ENCODE measurements at places on chromosomes 1 and 21.
A peak's percentile ranks its signal among the peaks of the same experiment; 100 is the strongest.

DNA sequence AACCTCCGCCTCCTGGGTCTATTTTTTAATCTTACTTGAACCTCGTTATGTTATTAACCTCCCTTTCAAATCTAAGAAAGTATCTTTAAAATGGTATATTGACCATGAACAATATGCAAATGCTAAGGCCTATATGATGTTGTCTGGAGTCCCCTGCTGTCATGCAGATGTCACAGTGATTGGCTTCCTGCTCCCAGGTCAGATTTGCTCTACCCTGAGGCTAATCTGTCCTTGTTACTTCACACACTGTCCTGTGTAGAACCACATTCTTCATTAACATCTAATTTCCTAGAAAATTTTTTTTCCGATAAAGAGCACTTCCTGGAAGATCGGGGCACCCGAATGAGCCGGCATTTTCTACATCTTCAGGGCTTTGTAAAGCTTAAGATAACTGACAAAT lies 306.6 kb downstream of the MRPL39 start:
- no peak for DNase-seq

DNA sequence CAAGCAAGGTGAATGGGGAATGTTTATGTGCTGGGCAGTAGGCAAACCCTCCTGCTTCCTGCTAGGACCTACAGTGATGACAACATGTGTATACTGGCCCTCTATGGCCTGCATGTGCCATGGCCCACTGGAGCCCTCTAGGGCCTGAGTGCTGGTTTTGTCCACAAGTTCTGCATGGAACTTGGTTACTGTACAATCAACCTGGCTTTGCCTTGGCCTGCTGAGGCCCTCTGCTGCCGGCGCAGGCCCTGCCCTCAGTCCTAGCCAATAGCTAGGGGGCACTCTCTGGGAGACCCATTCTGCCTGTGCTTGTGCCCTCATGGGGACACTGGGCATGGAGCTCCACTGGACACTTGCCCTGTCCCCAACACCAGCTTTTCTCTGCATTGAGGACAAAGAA lies 138.6 kb upstream of the NGF start:
- DNase-seq, result peak; percentile 52

GRCh38 chr1:114024049-114024448 lies 44.8 kb downstream of the OLFML3 start:
- peak; percentile 80 for DNase-seq

- DNase-seq, result peak; percentile 46
Observed at GRCh38 chr21:26451081-26451740, 121.9 kb downstream of the CYYR1 start.

DNA sequence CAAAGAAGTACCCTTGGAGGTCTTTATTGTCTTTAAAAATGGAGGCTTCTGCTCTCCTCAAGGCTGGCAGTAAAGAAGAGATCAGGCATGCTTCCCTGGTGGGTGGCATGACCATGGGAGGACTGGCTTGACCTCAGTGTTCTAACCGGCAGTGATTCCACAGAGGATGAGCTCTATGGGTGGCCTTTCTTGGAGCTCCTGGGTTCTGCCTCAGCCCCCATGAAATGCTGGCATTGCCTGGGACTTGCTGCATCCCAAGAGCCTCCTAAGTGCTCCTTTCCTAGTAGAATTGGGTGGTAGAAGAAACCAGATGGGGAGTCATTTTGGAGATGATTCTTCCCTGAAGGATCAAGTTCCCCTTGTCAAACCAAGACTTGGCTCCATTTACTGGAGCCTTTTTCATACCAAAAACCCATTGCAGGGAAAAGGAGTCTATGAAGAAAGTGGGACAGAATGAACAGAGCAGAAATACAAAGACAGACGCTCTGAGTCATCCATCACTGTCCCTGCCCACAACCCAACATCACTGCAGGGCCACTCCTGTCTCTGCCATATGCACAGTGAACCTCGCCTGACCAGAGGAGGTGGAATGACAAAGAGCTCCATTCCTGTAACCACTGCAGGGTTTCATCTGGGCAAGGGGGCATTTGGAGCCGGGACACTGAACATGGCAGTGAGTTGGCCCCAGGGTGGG lies 42.4 kb downstream of the RIMS3 start:
- no peak for DNase-seq

GRCh38 chr1:25109531-25109951 lies 122.8 kb downstream of the SYF2 start:
- DNase-seq, result no peak

GRCh38 chr1:93910305-93910704 lies 1.1 kb upstream of the GCLM start:
- DNase-seq, result no peak

DNA sequence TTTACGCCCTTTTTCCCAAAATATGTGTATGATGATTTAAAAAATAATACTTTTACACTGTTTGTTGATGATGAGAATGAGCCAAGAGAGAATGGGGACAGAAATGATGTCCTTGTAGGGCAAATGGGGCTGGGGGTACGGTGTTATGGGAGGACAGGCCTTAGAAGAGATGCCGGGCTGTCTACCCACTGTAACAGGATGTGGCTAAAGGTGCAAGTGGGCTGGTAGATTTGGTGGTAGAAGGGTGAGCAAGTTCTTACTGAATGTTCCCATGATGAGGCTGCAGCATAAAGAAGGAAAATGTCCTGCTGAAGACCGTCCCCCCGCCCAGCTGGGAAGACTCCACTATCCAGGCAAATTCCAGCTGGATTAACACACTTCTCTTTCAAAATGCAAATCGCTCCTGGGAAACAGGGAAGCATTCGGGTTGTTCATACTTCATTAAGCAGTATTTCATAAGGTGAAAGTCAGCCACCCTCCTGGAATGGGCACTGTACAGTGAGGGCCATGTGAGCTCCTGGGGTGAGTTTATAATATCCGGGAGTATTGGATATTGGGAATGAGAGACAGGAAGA lies 14.0 kb downstream of the GPA33 start:
- DNase-seq, result no peak

DNA sequence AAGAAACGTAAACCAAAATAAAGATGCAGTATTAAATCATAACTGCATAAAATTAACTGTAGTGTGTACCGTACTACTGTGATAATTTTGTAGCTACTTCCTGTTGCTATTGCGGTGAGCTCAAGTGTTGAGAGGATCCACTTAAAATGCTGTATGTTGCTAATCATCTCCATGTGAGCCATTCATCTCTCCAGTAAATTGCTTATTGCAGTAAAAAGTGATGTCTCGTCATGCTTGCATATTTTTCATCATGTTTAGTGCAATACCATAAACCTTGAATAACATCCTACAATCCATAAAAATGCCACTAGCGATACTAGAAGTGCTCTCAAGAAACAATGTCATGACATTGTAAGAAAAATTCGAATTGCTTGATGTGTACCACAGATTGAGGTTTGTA lies 66.3 kb downstream of the RAVER2 start:
- peak; percentile 15 for DNase-seq

DNA sequence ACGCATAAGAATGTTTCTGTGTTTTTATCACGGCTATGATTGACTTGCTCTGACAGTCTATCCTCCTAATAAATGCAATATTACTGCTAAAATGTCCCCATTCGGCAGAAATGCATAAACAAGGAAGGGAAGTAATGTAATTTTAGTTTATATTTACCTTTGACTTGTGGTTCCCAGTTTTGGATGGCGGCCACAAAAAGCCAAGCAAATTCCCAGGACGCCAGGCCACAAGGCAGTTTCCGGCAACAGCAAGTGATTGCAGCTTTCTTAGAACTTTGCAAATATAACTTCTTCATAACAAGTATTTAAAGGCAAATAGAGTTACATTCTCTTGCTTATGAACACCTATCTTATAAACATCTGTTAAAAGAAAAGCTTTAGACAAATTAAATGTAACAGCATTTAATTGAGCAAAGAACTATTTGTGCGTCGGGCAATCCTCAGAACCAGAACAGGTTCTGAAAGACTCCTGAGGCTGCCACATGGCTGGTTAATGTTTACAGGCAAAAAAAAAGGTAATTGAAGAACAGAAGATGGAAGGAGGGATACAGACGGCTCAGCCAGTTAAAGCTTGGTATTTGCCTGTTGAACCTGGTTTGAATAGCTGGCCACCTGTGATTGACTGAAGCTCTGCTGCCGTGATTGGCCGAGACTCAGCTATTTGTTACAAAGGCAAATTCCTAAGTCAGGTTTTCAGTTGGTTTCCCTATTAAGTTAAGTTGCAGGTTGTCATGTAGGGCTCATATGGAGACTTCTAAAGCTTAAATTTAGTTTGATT lies 80.8 kb downstream of the C21orf91 start:
- no peak for DNase-seq

DNA sequence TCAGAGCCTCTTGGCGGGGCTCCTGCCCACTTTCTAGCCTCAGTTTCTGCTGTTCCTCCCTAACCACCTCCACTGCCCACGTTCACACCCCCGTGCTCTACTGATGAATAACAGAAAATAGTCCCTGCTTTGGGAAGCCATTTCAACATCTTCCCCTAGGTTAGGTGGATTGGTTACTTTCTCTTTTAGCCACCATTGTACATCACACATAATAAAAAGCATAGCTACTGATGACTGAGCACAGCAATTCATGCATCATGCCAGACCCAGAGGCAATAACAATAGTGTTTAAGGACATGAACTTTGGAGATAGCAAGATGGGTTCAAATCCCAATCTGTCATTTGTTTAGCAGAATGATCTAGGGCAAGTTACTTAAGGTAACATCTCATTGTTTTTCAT lies 74.6 kb downstream of the COLGALT2 start:
- no peak for DNase-seq

DNA sequence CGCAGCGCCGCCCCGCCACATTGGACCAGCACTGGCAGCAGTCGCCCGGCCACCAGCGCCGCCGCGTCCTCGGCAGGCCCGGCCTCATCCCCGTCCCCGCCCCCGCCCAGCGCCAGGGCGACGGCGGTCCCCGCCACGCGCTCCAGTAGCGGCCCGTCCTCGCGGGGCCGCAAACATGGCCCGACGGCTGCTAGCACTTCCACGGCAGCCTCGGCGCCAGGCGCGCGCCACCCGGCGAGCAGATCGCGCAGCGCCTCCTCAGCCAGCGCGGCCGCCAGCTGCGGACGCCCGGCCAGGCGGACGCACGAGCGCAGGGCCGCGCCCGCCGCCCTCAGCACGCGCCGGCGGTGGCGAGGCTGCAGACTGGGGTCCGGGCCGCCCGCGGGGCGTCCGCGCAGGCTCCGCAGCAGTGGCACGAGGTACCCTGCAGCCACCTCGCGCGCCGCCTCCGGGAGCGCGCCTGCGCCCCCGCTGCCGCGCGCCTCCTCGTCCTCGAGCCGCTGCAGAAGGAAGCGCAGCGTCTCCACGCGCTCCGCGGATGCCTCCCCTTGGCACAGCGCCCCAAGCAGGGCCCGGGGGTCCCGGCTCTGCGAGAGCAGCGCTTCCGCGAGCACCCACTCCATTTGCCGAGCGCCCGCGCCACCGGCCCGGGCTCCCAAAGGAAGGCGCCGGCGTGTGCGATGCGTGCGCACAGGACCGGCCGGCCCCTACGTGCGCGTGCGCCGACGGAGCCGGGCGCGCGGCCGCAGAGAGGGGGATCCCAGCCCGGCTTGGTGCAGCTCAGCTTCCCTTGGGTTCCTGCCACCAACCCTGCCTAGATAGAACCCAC lies at the start of gene TARBP1:
TSS of gene TARBP1 (minus strand) at position 699 of the 829 bp plus-strand sequence. CDS start at position 623, 76 bp downstream.
- DNase-seq, result peak; percentile 80

DNA sequence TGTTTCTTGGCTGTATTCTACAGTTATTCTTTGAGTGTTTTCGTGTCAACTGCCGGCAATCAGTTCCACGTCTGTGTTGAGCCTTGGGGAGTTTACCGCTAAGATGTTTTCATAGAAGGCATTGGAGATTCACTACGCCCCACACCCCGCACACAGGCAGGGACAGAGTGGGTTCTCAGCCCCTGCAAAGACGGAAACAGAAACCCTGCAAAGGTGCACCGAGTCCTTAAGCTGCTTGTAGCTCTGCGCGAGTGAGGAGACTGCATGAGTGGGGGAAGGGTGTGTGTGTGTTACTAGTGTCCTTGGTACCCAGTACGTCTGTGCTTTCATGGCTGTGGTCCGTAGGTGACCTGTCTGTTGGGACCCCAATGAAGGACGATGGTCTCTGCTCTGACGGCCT lies 1.9 kb downstream of the LHX4 start:
- no peak for DNase-seq
